HCT116 (cell line): ENCODE measurements at places on chromosomes 5 and 9.

DNA sequence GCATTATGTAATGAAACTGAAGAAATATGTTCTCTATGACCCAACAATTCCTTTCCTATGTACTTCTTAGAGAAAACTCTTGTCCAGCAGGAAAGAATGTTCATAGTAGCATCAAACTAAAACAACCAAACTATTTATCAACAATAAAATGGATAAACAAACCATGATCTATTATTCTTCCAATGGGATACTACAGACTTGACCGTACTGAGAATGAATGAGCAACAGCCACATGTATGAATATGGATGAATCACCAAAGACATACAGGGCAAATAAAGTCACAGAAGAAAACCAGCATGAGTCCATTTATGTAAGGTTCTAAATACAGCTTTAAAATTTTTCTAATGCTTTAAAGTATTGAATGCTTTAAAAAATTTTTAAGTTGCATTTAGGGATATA is 73.6 kb upstream of the SUSD1 start:
- no peak for DNase-seq

GRCh38 chr5:50691399-50692016 is 25.1 kb downstream of the PARP8 start:
- DNase-seq = no peak

- DNase-seq = no peak
Observed at GRCh38 chr9:113705928-113706519, 170.1 kb upstream of the ZNF618 start.

DNA sequence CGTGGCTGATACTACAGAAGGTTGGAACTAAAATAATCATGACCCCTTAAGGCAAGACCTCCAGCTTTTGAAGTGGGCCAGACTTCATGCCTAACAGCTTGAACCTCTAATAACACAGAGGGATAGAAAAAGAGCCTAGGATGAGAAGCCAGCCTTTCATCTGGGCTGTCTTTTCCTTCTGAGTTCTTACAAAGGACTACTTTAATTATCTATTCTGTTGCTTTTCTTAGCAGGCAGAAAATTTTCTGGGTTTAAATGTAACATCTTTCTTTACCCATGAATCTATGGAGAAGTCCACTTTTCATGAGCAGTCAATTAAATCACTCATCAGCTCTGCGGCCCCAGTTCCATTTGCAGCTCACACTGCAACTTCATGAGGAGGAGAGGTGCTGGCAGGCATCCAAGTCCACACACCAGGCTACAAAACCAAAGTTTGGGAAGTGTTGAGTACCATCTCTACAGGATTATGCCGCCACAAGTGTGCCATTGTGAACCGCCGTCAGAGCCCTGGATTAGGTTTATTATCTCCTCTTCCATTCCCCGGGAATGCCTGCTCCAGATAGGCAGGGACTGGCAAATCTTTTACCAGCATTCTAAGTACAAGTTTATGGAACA is 192.0 kb downstream of the TLE4 start:
- DNase-seq = no peak

- no peak for DNase-seq
Observed at GRCh38 chr5:157485340-157485739, 25.3 kb downstream of the NIPAL4 start.

GRCh38 chr5:15354021-15354420 is 146.0 kb upstream of the FBXL7 start:
- DNase-seq = no peak

DNA sequence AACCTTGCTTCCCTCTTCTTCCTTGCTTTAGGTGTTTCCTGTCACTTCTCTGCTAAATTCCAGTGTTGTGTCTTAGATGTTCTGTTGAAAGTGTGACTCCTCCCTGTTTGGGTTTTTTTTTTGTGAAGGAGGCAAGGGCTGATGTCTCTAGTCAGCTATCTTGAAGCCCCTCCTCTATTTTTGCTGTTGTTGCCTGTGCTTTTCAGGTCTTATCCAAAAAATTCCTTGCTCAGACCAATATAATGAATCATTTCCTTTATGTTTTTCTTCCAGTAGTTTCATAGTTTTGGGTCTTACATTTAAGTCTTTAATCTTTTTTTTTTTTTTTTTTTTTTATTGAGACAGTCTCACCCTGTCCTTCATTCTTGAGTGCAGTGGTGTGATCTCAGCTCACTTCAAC is 22.3 kb downstream of the RIC1 start:
- no peak for DNase-seq
